ENCODE measurements at places on chromosomes 1 and 21.

- no peak for DNase-seq
These were observed 64.5 kb upstream of the ABCG1 start for GRCh38 chr21:42154237-42155044.

- DNase-seq, result no peak
These were observed 146.1 kb upstream of the DPYD start for GRCh38 chr1:98066911-98067310.

GRCh38 chr1:37792943-37793686 is 532 bp upstream of the MANEAL start:
- DNase-seq, result no peak

DNA sequence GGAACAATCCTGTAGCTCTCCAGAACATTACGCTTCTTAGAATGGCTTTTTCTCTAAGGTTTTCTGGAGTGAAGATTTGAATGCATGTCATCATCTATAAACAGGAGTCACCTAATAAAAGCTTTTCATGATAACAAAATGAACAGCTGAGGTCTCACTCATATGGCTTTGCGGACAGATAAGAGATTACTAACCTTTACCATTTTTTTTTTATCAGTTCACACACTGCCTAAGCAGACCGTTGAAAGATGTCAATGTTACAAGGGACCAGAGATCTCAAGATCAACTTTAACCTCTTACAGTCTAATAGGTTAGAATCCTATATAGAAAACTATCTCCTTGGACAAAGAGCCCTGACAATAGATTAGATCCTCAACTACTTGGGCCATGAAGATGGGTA is 41.4 kb downstream of the SCMH1 start:
- DNase-seq, result no peak

GRCh38 chr1:3454811-3455618 is 550 bp downstream of the ARHGEF16 start:
- DNase-seq, result no peak

DNA sequence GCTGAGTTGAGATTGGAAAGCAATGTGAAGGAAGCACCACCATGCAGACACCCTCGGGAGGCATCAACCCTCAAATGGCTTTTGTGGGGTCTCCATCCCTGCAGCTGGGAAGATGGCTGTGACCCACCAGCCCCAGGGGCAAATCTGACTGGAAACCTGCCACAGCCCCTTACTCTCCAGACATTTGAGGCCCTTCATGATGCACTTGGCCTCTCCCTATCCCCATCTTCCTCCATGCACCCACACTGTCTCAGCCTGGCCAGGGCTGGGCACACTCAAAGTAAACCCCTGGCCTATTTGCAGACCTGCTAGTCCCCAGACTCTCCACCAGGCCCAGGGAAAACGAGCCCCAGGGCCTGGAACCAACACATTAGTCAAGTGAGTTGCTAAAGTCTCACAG is 205.2 kb downstream of the MATN1 start:
- no peak for DNase-seq

- DNase-seq, result no peak
These were observed 12.0 kb downstream of the SYT2 start for GRCh38 chr1:202698276-202698675.

DNA sequence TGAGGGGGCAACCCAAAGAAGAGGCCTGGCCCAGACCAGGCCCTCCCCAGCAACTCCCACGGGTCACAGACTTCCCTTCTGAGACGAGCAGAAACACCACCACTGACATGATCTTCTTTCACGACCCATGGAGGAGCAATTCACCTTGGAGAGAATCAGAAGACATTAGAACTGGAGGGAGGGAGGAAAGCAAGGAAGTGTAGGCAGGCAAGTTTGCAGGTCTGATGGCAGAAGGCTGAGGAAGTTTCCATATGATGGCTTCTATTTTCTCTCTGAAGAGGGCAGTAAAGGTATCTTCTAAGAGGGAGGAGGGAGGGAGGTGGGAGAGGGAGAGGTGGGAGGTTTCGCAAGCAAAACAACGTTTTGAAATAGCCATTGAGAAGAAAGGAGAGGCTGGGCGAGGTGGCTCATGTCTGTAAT is 1.4 kb upstream of the UBXN10 start:
- no peak for DNase-seq

GRCh38 chr1:213083112-213083445 is 32.0 kb downstream of the RPS6KC1 start:
- no peak for DNase-seq

GRCh38 chr1:156167536-156167935 is 14.2 kb downstream of the SEMA4A start:
- DNase-seq, result no peak

DNA sequence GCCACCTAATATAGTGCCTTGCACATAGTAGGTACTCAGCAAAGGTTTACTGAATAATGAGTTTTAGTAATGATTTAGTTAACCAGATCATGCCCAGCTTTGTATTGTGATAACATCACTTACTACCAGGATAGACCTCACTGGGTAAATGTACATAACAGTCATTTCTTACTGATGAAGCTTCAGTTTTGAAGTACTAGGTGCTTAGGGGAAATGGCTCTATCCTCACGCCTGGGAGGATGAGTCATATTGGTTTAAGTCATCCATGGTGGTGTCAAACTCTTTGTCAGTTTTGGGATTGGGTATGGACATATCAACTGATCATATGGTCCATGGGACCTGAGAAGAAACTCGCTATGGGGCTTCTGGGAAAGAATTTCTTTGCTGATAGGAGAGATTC is 90.6 kb upstream of the USP24 start:
- no peak for DNase-seq

DNA sequence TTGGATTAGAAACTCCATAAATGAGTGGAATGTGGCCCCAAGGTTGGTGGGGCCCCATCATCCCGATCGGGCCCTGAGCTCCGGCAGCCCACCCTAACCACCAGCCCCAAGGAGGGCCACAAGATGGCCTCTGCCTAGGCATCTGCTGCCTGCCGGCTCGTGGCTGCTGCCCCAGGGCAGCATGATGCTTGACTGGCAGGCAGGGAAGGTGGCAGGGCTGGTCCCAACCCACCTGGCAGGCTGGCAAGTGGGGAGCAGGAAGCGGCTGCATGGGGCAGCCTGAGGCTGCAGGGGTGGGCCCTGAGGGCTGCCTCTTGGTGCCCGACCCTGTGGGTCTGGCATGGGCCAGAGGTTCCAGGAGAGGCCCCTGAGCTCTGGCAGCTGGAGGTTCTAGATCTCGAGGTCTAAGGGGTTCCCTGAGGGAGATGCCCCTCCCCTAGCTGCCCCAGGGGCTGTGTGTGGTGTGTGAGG is 760 bp upstream of the GJC2 start:
- no peak for DNase-seq

DNA sequence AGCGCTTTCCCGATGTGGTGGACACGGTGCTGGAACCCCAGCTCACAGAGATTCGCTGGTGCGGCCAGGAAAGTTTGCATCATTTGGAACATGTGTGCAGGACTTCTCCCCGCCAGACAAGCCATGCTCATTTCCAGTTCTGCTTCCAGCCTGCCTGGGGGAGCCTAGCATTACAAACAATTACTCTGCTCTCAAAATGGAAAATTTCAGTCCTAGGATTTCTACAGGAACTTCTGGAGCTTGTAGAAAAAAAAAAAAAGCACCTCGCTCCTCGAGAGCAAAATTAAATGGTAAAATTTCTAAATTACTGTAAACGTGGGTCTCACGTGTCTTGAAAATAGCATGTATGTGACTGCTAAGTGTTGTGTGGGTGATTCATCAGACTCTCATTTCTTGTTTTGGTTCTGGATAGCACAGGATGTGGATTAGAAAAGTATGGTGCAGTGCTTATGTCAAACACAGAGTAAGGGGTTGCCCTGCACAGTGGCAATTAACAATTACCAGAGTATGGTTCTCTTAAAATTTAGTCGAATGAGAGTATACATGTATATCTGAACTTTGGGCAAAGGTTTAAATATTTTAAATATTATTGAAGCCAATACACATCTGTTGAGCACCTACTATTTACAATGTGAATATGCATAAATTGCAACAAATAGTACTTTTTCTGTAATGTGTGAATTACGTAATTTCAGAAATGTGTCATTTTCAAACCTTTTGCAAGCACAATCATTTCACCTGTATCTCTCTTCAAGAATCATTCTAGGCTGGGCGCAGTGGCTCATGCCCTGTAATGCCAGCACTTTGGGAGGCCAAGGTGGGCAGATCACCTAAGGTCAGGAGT is 61.8 kb upstream of the PTGFRN start:
- DNase-seq, result no peak

DNA sequence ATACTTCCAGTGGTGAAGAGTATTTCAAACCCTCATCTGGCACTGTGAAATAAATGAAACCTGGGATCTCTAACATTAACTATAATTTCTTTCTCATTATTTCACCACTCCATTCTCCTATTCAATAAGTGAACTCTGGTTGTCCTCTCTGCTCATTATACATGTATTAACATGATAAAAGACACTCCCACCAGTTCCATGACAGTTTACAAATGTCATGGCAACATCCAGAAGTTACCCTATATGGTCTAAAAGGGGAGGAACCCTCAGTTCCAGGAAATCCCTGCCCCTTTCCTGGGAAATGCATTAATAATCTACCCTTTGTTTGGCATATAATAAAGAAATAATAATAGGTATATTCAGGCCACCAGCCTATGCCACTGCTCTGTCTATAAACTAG is 62.7 kb upstream of the BRINP3 start:
- no peak for DNase-seq

GRCh38 chr1:65149351-65150107 is 1.5 kb downstream of the AK4 start:
- DNase-seq, result no peak

- DNase-seq, result no peak
These were observed 57.7 kb downstream of the DDR2 start for GRCh38 chr1:162689745-162690671.

DNA sequence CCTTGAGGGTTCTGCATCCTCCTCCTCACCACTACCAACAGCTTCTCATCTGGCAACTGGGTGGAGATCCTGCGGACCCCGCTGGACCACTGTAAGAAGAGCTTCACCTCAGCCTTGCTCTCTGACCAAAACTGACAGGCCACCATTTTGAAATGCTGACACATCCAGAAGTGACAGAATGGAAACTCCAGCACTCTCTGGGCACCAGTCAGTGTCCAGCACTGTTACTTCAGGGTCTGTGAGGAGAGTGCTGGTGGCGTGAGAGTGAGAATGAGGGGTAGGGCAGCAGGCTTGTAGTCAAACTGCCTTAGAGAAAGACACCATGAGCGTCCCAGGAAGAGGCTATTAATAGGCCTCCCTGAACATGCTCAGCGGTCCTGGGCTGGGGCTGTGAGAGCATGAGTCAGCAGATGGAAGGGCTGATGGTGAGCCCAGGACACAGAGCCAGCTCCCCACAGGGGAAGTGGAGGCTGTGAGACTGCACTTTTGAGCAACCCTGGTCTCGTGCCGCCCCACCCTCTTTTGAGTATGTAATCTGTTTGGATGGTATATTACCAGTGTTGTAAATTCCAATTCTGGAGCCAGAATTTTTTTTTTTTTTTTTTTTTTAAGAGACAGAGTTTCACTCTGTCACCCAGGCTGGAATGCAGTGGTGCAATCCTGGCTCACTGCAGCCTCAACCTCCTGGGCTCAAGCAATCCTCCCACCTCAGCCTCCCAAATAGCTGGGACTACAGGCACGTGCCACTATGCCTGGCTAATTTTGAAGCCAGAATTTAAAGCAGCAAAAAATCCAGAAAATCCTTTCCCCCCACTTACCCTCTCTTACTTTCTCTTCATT is 34.4 kb upstream of the SLC30A1 start:
- no peak for DNase-seq

GRCh38 chr1:39825432-39825941 is 36.8 kb upstream of the BMP8B start:
- no peak for DNase-seq

DNA sequence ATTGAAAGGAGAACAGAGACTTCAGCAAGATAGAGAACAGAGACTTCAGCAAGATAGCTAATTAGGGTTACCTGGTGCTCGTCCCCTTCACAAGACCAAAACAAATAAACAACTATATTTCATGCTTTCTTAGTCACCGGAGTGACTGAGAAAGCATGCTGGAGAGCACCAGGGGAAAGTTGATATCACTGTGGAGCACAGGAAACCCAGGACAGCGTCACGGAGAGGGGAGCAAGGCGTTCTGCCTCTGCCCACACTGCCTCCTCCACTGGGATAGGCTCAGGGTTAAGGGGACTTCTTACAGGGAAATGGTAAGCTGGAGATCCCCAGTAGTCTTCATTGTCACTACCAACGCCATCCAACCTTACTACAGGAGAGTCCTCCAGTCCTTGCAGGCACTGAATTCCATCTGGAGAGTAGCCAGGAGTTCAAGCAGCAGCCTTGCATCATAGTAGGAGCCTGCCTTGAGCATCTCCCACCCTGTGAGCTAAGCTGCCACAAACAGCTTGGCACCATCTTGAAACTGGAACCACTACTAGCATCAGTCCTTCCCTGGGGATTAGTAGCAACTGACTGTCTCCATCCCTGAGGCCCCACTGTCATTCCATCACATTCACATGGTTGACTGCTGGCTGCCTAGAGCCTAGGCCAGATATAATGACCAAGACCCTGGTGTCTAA is 239.4 kb downstream of the PLPP3 start:
- DNase-seq, result no peak

GRCh38 chr1:50873458-50874187 is 86.4 kb downstream of the FAF1 start:
- DNase-seq, result peak; percentile 38

DNA sequence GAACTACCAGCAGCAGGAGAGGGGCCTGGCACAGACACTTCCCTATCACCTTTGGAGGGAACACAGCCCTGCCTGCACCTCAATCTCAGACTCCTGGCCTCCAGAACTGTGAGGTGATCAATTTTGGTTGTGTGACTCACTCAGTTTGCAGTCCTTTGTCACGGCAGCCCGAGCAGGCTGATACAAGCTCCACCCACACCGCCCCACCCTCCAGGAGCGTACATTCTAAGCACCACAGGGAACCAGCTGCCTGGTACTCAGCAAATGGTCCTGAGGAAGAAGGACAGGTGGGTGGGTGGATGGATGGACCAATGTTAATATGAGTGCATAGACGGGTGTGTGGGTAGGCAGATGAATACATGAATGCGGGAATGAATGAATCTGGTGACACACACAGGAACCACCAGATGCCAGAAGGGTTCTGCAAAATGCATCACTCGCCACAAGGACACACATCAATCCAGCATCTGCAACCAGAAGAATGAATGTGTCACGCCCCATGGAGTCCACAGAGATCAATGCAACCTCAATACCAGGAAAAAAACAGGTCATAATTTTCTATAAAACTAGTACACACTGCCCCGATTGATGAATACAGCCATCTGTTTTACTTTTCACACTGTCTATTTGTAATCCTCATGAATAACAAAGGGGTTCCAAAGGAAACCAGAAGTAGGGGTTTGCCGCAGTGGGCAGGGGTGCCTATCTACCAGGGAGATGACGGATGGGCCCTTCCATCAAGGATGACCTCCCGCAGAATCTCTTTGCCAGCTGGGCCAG is 284.5 kb downstream of the NPHP4 start:
- DNase-seq, result no peak

- DNase-seq, result no peak
These were observed 5.4 kb upstream of the TOE1 start for GRCh38 chr1:45334308-45335245.

DNA sequence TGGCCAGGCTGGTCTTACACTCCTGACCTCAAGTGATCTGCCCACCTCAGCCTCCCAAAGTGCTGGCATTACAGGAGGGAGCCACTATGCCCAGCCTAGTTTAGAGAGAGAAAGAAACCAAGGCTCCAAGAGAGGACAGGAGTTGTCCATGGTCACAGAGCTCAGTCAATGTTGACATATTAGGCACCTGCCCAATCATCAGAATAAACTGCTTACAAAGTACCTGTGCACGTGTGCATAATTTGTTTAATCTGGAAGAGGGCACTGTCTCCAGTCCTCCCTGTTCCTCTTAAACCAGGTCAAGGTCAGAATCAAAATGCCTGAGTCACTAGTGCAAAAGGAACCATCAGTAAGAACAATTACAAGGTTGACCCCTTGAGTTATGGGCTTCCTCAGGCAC is 20.3 kb upstream of the MPZL1 start:
- DNase-seq, result no peak

Data from stimulated activated CD4-positive, alpha-beta T cell treated with anti-CD3 and anti-CD28 coated beads, Interleukin-15, amount 100 ng/mL, for 1 hour (primary cell).